GM23338 (cell line): ENCODE measurements at places on chromosomes 16 and 17.
A peak's percentile ranks its signal among the peaks of the same experiment; 100 is the strongest.

DNA sequence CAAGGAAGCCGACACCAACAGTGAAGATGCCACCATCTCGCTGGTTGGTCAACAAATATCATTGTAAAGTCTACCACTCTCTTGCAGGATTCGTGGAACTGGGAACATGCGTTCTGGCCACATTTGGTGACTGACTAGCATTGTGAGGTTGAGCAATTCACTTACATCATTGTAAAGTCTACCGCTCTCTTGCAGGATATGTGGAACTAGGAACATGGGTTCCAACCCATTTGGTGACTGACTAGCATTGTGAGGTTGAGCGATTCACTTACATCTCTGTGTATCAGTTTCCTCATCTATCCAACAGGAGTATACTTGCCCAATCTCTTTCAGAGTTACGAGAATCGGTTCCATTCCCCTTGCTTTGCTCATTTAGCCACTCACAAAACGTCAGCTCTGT, 42.6 kb upstream of the RPH3AL start:
- no peak for DNase-seq

GRCh38 chr17:77140878-77141767, at the start of gene SEC14L1:
Gene SEC14L1 (plus strand): TSS chr17:77140969. CDS start chr17:77143597, 2,628 bp downstream.
- DNase-seq, result peak; percentile 78

- no peak for DNase-seq
Observed at GRCh38 chr16:53755026-53755910, 51.3 kb downstream of the FTO start.

- no peak for DNase-seq
Observed at GRCh38 chr17:68101987-68102314, 66.4 kb downstream of the KPNA2 start.

GRCh38 chr17:35726953-35727460, 4.4 kb upstream of the RASL10B start:
- no peak for DNase-seq

- DNase-seq, result peak; percentile 100
Observed at GRCh38 chr17:7214300-7215135, 5.1 kb downstream of the DLG4 start.

GRCh38 chr17:74429604-74430384, 2.1 kb upstream of the GPRC5C start:
- peak; percentile 41 for DNase-seq

DNA sequence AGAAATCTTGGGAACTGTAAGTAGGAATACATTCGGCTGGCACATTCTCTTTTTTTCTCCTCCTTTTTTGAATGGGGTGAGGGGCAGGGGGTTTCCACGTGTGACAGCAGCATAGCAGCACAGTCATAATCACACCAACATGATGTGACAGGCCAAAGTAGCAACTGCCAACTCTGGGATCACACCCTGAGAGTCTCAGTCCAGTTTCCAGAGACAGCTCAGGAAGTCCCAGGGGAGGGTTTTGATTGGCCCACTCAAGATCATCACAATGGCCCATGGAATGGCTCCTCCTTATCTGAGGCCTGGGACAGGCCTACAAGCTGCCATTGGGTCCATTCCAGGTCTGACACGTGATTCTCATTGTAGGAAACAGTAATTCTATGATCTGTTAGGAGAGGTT, 207.1 kb upstream of the ASIC2 start:
- no peak for DNase-seq

DNA sequence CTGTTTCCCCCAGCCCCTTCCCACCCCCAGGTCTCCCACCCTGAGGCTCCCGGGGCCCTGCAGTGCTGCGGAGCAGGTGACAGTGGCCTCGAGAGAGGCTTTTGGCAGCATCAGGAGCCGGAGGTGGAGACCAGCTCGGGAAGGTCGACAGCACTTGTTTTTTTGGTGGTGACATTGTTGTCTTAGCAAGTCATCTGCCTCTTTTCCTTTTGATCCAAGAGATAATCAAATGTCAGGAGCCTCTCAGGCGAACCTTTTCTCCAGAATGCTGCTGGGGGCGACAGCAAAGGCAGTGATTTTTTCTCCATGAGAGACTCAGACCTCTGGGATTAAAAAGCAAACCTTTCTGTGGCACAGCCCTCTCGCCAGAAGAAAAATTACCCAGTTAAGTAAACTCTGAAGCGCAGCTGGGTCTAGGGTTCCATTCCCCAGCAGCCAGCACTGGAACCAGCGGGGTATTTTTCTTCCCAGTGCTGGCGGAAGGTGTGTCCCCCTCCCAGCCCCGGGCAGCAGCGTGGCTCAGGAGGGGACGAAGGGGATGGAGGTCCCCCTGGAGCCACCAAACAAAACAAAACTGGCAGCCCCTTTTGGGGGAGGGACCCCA, 37.2 kb downstream of the GRIN2C start:
- no peak for DNase-seq

DNA sequence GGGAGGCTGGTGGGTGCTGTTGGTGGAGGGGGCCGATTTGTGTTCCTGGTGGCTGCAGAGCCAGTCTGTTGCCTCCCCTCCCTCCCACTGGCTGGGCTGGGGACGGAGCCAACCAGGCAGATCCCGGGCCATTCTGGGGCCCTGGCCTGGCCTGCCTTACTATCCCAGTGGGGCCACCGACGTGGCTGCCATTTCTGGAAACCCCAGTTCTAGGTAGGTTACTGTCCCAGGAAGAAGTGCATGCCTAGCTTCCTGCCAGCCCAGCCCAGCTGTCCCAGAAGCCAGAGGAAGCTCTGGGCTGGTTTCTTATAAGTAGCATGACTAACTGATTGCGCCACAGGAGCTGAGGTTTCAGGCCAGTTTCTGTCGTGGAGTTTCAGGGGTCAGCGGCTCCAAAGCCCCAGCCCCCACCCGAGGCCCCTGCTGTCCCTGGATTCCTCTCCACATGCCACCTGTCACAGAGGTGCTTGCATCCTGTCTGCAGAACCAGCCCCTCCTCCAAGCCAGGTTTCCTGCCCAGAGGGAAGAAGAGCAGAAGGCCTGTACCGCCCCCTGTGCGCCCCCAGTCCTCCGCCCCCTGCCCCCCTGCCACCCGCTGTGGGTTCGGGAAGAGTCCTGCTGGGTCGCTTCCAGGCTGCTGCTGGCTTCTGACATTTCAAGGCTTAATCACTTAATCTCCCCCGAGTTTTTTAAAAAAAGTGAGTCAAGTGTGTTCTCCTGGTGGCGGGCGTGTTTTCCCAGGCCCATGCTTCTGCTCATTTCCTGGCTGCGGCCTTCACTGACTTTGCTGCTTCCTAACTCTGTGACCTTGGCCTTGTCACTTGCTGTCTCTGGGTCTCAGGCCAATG, 13.2 kb downstream of the IL4R start:
- DNase-seq, result peak; percentile 89

- peak; percentile 89 for DNase-seq
Observed at GRCh38 chr16:2983706-2984136, 3.5 kb upstream of the PKMYT1 start.

DNA sequence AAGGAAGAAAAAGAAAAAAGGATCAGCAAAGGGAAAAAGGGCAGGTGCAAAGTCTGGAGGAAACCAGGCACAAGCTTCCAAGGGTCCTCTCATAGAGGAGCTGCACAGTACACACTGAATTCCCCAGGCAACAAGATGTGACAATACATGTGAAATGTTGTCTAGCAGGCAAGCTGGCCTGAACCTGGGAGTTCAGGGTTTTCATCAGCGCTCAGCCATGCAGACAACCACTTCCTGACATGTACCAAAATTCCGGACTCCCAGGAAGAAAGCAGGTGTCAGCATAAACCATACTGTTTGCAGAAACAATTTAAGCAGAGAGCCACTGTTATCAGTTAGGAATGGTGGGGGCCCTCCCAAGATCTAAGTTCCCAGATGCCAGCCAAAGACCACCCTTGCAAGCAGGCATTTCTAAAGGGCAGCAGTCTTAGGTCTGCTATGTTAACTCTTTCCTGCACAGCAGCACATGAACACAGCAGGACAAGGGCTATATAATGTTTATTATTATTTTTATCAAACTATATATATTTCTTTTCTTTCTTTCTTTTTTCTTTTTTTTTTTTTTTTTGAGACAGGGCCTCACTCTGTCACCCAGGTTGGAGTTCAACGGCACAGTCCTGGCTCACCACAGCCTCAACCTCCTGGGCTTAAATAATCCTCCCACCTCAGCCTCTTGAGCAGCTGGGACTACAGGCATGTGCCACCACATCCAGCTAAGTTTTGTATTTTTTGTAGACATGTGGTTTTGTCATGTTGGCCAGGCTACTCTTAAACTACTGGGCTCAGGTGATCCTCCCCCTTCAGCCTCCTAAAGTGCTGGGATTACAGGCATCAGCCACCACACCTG, 10.1 kb downstream of the TK2 start:
- no peak for DNase-seq

- DNase-seq, result no peak
Observed at GRCh38 chr17:46059486-46059885, 60.4 kb downstream of the STH start.

GRCh38 chr17:42623732-42624596, 14.5 kb downstream of the TUBG1 start:
- no peak for DNase-seq

GRCh38 chr16:57277586-57277985, 6.9 kb downstream of the PLLP start:
- DNase-seq, result no peak

GRCh38 chr16:50268352-50268751, 2.0 kb downstream of the ADCY7 start:
- no peak for DNase-seq

DNA sequence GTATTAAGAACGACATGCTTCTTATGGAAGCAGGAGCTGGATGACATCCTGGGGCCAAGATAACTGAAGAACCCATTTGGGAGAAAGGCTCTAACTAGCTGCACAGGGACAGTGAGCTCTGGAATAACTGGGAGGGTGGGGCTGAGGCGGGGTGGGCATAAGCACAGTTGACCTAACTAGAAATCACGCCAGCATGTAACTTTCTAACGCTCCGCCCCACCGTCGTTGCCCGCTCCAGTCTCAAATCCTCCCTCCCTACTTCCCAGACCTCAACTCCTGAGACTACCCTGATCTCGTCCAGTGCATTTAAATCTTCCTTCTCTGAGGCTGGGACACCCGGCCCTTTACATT, 436 bp downstream of the PHB1 start:
- no peak for DNase-seq

DNA sequence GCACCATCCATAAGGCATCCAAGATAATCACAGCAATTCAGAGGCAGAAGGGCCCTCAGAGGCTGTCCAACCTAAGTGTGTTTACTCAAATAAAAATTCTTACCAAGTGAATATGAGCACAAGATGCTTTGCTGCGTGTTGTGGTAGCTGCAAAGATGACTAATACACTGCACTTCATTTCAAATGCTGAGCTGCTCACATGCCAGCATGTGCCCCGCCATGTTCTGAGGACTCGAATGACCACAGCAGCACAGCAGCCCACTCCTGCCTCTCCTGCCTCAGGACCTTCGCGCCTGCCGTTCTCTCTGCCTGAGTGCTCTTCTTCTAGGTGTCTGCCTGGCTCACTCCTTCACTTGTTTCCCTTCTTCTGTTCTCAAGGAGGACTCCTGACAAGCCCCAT, 19.0 kb downstream of the PIK3R5 start:
- no peak for DNase-seq

DNA sequence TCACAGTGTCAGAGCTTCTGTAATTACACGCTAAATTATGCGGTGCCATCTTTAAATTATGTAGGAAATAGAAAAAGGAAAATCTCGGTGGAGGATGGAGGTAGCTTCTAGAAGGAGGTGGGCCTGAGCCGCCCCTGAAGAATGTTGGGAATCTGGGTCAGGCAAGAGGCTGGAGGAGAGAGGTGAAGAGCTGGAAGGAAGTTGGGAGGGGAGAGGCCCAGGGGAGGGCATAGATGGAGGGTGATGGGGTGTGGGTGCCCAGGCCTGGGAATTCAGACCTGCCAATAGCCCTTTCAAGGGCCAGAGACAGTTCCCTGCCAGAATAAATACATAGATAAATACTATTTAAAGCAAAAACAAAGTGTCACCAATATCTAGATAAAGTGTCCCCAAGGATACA, 415.0 kb upstream of the HSBP1 start:
- no peak for DNase-seq

DNA sequence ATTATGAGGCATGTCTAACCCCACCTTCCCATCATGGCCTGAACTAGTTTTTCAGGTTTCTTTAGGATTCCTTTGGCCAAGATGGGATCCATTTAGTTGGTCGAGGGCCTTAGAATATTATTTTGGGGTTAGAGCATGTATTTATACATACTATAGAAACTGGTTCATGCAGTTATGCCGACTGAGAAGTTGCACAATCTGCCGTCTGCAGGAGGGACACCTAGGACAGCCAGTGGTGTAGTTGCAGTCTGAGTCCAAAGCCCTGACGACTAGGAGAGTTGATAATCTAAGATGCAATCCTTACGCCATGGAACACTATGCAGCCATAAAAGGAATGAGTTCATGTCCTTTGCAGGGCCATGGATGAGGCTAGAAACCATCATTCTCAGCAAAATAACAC, 424.0 kb downstream of the SHISA9 start:
- DNase-seq, result peak; percentile 20

- no peak for DNase-seq
Observed at GRCh38 chr17:60353773-60354172, 38.2 kb downstream of the USP32 start.

- peak; percentile 76 for DNase-seq
Observed at GRCh38 chr16:88681084-88681680, 5.1 kb downstream of the SNAI3 start.

- DNase-seq, result no peak
Observed at GRCh38 chr17:5355421-5356129, 63.9 kb downstream of the NUP88 start.

GRCh38 chr16:85367485-85367884, 245.6 kb upstream of the GSE1 start:
- no peak for DNase-seq

- no peak for DNase-seq
Observed at GRCh38 chr17:63984651-63985386, 12.1 kb upstream of the SCN4A start.

DNA sequence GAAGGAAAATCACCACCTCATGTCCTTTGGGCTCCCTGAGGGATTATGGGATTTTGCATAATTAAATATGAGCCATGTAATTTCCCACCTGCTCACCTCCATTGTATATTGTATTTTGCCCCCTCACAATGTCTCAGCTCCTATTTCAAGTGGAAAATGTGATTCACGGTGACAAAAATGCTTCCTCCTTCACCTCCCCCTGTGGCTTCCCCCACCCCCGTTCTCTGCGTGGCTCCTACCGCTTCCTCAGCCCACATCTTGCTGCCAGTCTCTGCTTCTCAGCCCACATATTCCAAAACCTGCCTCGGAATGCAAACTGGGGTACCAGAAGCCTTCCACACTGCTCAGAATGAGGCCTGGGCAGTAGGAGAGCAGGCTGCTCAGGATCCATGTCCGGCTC, 394.5 kb upstream of the C16orf82 start:
- no peak for DNase-seq

GRCh38 chr17:77320044-77320440, 179.3 kb downstream of the SEC14L1 start:
- DNase-seq, result no peak

GRCh38 chr16:89689142-89689541, 2.7 kb downstream of the CDK10 start:
- DNase-seq, result no peak

- DNase-seq, result no peak
Observed at GRCh38 chr17:83069931-83070742, 9.3 kb upstream of the METRNL start.
